AG20443 (cell line): ENCODE measurements at places on chromosomes 6 and 20.

DNA sequence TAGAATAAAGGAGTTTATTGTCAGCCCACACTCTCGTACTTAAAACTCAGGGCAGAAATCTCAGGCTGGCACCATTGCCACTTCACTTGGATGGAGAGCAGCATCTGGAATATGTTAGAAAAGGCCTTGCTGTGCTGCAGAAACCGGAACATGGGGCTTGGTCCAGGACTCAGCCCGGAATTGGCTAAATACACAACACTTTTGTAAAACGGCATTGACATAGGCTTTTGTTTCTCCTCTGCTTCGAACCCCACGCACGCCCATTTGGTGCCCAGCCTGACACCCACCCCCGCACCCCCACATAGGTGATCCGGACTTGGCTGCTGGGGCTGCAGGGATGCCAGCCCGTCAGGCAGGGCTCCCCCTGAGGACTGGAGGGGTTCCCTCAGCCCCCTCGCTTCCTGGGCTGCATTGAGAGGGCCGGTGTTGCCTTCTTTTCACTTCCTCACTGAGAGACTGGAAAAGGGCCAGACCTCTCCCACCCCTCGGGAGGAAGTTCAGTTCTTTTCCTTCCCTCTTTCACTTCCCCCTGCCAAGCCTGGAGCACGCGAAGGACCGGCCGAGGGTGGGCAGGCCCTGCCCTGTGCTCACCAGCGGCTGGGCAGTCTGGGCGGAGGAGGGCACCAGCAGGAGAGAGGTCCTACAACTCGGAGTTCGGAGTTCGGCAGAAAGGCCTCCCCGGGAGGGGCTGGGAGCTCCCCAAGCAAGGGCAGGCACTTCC, 17.9 kb upstream of the CST3 start:
- DNase-seq: peak; percentile 34

DNA sequence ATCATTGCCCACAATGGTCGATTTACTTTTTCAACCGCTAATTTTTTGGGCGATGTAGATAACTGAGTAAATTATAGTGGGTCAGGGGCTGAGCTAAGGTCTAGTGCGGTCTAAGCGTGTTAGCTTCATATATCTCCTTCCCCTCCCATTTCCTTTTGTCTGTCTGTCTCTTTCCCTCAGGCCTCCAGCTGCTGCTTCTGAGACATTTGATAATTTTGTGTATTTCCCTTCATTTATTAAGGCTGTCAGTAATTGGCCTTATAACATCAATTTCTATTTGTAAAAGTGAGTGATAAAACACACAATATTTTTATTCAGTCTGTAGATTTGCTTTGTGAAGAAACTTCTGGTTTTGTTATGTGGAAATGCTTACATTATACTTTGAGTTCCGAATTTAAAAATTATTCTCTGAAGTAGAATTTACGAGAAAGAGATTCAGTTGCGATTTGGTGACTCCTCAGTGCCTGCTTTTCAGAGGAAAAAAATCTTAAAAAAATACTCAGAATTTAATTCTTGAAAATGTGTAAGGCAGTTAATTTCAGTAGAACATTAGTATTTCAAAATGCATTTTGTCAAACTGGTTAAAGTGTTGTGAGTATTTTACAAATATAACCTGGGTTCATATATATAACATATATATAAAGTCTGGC, 1.4 kb downstream of the TMEM170B start:
- DNase-seq: no peak

GRCh38 chr6:17600527-17601385, 654 bp downstream of the FAM8A1 start:
- peak; percentile 56 for DNase-seq

- DNase-seq: peak; percentile 67
Measured at GRCh38 chr20:2804852-2805688, 4.6 kb upstream of the CPXM1 start.

- DNase-seq: no peak
Measured at GRCh38 chr20:62979310-62979709, 26.8 kb downstream of the SLC17A9 start.

DNA sequence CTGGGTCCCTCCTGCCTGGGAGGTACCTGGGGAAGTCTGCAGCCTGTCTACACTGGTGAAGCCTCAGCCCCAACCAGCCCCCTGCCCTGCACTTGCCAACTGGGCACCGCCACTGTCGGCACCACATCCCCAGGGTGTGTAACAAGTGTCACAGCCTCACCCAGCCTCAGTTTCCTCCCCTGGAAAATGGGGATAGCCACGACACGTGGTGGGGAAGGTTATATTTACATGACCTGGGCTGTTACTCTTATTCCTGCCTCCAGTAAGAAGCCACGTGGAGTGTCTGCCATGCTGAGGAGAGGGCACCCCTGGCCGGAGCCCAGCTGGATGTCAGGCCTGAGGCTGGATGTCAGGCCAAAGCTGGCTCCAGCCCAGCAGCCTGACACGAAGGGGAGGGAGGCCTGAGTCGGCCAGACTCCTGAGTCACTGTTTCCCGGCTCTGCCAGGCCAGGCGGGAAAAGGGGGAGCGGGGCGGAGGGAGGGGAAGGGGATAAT, 44.9 kb downstream of the SNAI1 start:
- peak; percentile 96 for DNase-seq

- no peak for DNase-seq
Measured at GRCh38 chr20:11270566-11270965, 596.8 kb upstream of the JAG1 start.

GRCh38 chr20:14951105-14951504, 613.7 kb upstream of the FLRT3 start:
- no peak for DNase-seq

GRCh38 chr6:95614094-95614493, 36.8 kb downstream of the MANEA start:
- DNase-seq: no peak

- DNase-seq: no peak
Measured at GRCh38 chr6:48474136-48474535, 363.1 kb upstream of the PTCHD4 start.
